ENCODE measurements at places on chromosomes 16 and 17.

GRCh38 chr16:68365167-68365817, 54.5 kb downstream of the PRMT7 start:
- peak; percentile 69 for DNase-seq

- peak; percentile 54 for DNase-seq
Observed at GRCh38 chr17:16406742-16407674, 8.4 kb upstream of the TRPV2 start.

GRCh38 chr17:78924481-78925151, 571 bp downstream of the TIMP2 start:
- peak; percentile 70 for DNase-seq

DNA sequence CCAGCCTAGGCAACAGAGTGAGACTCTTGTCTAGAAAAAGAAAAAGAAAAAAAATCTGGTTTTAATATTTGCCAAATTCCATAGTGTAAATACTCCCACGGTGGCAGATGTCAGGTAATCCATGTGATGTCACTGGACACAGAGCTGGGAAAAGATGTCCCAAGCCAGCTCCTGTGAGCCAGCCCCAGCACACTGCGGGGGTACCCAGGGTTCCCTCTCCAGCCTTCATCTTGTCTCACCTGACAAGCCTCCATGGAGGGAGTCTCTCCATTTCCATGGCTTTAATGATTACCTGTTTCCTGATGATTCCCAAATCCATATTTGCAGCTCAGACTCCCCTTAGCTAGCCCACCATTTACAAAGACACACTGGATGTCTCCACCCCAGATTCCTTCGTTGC, 4.6 kb downstream of the CD300LB start:
- no peak for DNase-seq

DNA sequence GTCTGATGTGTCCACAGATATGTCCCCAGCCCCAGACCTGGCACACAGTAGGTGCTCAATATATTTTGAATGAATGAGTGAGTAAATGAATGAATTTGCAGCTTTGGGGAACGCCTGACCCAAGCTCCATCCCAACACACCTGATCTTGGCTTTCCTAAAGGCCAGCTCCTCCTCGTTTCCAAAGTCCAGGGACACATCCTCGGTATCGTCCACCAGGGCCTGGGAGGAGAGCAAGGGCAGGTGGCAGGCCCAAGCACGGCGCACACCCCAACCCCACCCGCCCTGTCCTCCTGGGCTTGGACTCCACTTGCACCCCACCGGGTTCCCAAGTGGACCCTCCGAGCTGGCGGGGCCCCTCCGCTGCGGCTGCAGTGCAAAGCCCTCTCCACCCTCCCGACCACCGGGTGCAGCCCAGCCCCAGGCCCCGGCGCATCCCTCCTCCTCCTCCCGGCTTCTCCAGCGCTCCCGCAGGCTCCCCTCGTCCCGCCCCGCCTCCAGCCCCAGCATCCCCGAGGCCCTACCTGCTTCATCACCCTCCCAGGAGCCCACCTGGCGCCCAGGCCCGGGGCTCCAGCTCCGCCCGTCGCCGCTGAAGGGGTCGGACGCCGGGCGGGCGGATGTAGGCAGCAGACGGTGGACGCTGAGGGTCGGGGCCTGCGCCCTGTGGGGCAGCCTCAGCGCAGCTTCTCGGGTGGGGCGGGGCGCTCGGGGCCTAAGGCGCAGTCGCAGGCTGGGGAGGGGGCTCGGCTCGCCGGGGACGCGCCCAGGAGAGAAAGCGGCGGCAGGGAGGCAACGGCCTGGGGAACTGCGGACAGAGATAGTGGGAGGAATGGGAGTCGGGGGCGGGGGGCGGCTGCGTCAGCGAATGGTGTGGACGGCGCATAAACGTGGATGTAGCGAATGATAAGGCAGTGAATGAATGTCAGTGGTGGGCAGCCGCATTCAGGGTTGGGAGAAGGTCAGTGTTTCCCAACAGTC, at the start of gene TVP23A:
TVP23A (minus strand) TSS at position 832 of the 979 bp plus-strand sequence; CDS start at position 531, 301 bp downstream.
- no peak for DNase-seq

Data from GM03348 (cell line).